ENCODE measurements at places on chromosomes 5 and 9. TPM values are rescaled to one million over a fixed set of nuclear protein-coding genes. Genes with fewer than 3 reads are reported as not detected.

Gene NTRK2
- total RNA-seq = 79.1 TPM

Gene BRD8
- 66.0 TPM for total RNA-seq

Gene PRRT1B
- total RNA-seq = not detected

Gene SEMA6A
- 13.6 TPM for total RNA-seq

Gene BTNL3
- total RNA-seq = not detected

Gene PKD2L2
- not detected for total RNA-seq

Gene TRUB2
- 9.6 TPM for total RNA-seq

Gene SLC12A7
- total RNA-seq = 11.4 TPM

Gene CA9
- 0.84 TPM for total RNA-seq

Gene DNAH5
- 0.60 TPM for total RNA-seq

Gene AQP7
- total RNA-seq = 26.6 TPM

Gene PLAA
- 35.2 TPM for total RNA-seq

Gene PCDHGA12
- total RNA-seq = 11.3 TPM

Gene CFAP77
- 0.66 TPM for total RNA-seq

Gene PARP8
- 19.0 TPM for total RNA-seq

Gene ICE1
- total RNA-seq = 37.5 TPM
